ENCODE measurements at places on chromosomes 7 and 10.
A peak's percentile ranks its signal among the peaks of the same experiment; 100 is the strongest.

DNA sequence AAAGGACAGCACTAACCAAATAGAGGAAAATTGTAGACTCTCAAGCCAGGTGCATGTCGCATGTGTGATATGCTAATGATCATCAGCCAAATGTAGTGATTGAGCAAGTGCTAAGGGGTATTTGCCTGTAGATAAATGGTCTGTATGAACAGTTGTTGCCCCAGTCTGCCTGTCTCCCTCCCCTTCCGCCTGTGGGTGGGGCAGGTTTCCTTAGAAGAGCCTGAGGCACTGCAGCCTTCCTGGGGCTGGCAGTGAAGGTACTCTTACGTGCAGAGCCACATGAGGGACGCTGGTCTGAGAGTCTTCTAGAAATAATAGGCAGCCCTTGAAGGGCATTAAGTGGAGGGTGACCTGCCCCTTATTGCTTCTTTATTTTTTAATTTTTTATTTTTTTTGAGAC lies 152.1 kb downstream of the SNX10 start:
- DNase-seq: no peak

- peak; percentile 87 for DNase-seq
These were observed 27.1 kb downstream of the PARP12 start for GRCh38 chr7:140035400-140036223.

DNA sequence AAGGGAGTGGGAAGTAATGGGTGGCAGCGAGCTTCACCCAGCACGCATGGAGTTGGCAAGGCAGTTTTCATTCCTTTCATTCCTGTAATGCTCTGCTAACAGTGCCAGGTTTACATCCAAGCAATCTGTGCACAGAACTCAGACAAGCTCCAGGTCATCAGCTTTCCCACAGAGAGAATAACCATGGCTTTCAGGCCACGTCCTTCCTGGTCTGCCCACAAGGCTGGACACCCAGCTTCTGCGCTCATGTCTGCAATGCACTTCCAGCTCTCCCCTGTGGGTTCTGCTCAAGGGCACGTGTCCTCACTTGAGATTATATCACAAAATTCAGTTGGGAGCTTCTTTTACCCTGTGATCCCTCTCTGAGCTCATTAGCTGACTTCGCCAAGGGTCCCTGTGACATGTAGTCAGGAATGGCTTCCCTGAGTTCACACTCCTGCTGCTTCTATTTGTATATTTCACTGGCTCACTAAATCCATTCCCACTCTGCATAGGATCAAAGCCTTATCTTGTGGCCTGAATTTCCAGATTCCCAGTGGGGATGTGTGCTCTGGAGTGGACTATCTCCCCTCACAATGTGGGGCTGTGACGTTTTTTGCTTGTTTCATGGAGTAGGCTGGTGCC lies 18.6 kb downstream of the AKR1C2 start:
- no peak for DNase-seq

- no peak for DNase-seq
These were observed 400.0 kb upstream of the AUTS2 start for GRCh38 chr7:69198250-69198649.

- no peak for DNase-seq
These were observed 61.5 kb upstream of the GPR22 start for GRCh38 chr7:107408349-107408748.

- no peak for DNase-seq
These were observed 563.7 kb downstream of the GRM8 start for GRCh38 chr7:126689037-126689436.

- no peak for DNase-seq
These were observed 201.2 kb downstream of the CCDC3 start for GRCh38 chr10:12800302-12800701.

- no peak for DNase-seq
These were observed 221.9 kb upstream of the SEMA3C start for GRCh38 chr7:81140775-81141174.

- no peak for DNase-seq
These were observed 208.4 kb upstream of the TCERG1L start for GRCh38 chr10:131519723-131520605.

DNA sequence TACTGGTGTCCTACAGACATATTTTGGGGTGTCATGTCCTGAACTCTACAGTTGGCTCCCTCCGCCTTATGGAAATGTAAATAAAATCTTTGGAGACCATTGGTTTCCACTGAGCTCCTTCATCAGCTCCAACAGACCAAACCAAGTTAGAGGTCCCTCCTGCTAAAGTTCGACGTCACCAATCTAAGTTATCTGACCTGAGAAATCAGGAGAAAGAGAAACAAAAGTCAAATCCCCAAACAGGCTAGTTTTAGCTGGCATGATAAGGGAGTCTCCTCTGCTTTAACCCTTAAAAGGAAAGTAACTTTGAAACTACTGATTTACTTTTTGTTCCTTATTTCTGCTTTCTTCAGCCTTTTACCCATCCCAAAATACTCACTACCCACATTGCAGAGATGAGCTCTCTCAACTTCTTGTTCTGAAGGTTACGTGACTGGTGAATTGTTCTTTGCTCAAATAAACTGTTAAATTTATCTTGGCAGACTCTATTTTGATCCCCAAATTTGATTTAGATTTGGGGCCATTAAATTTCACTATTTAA lies 39.9 kb downstream of the AVL9 start:
- DNase-seq: no peak

GRCh38 chr10:13311177-13311575 lies 11.3 kb upstream of the PHYH start:
- DNase-seq: peak; percentile 26

- no peak for DNase-seq
These were observed 880.1 kb downstream of the DNAJB9 start for GRCh38 chr7:109449760-109450159.

DNA sequence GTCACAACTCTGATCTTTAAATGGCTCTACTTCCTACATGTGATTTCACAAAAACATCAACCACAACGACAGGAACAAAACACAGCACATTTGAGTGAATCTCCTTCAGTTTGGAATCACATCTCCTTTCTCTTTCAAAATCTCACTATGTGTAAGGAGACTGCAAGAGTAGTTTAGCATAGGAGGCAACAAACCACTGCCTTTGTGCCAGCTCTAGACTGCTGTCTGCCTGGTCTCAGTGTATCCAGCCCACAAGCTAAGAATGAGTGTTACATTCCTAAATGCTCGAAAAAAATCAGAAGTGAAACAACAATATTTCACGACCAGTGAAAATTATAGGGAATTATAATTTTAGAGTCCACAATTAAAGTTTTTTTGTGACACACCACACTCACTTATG lies 217.0 kb upstream of the STEAP4 start:
- DNase-seq: no peak

DNA sequence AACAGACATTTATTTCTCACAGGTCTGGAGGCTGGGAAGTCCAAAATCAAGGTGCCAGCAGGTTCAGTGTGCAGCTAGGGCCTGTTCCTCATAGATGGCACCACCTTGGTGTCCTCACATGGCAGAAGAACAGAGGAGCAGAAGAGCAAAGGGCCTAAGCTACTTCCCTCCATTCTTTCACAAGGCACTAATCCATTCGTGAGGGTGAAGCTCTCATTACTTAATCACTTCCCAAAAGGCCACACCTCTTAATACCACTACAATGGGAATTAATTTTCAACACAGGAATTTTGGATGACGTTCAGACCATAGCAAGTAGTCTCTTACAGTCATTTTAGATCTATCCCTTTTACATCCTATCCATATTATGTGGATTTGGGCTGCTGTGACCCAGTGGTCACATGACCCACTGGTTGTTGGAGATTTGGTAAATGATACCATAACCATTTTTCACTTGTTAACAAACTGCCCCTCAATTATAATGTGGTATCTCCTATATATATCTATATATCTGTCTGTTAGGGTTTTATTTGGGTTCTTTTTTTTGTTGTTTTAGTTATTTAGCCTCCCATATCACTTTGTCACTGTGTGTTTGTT lies 63.4 kb downstream of the BBS9 start:
- peak; percentile 4 for DNase-seq

- DNase-seq: no peak
These were observed 388.2 kb upstream of the TEX47 start for GRCh38 chr7:89183712-89184111.

All from fibroblast of mammary gland (primary cell).